Body of pancreas (tissue), 4 donors: ENCODE measurements at places on chromosomes 3 and 15. TPM values are rescaled to one million over a fixed set of nuclear protein-coding genes. Genes with fewer than 3 reads are reported as not detected.

The ARPC4 gene
- 33.6 TPM for total RNA-seq

The FBXO40 gene
- total RNA-seq: not detected

The TYRO3 gene
- 12.5 TPM for total RNA-seq

DNA sequence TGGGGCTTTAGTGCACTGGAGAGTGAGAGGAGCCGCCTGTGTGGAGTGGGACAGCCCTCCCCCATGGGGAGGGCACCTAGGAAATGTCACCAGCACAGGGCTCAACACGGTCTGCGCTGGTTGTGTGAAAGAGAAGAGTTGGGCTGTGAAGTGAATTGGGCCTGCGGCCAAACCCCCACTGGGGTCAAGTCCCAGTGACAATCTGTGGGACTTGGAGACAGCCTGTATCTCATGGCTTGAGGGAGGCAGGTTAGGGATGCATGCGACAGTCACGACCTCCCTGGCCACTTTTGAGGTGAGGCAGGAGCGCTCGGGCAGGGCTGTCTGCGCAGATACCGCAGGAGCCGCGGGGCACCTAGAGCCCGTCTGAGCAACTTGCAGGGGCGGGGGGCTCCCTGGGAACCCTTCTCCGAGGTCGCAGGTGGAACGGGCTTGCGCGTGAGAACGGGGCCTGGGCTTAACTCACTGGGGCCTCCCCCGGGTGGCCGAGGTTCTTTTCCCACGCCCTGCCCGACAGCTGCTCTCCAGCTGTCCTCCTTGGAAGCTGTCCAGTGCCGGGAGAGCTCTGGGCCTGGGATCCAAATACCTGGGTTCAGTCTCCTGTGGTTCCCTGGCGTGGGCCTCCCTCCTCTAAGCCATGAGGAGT is 77.4 kb downstream of the SNRK start:
- DNase-seq: no peak

DNA sequence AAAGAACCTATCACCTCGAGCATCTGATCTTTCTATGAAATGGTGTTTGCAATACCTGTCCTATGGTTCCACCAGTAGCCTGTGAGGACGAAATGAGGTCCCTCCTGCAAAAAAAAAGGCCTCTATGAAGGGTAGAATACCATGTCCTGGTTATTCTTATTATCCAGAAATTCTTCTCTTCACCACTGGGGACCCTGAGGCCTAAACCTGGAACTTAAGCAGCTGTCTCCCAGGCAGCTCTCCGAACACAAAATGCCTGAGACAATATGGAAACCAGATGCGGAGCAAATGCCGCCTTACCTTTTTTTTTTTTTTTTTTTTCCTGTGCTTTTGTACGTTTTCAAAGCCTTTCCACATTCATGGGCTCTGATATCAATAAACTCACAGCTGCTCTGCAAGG is 62.1 kb upstream of the WNT5A start:
- no peak for DNase-seq

DNA sequence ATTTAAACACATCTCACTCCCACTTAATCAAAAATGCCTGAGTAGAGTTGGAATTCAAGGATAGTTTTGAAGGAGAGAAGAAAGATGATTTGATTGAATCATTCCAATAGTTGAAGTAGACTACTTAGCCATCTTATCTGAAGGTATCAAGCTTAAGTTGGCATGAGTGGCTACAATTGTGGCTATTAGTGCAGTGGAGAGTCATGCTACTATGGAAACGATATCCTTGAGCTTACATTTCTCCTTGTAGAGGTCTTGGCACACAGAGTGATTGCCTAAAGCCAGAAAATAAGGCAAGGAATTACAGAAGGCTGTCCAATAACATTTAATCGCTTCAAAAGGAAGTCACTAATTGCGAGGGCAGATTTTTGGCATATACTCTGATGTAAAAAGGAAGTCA is 1022.7 kb downstream of the IGSF11 start:
- DNase-seq: no peak
